ENCODE measurements at places on chromosomes 3 and 15.

DNA sequence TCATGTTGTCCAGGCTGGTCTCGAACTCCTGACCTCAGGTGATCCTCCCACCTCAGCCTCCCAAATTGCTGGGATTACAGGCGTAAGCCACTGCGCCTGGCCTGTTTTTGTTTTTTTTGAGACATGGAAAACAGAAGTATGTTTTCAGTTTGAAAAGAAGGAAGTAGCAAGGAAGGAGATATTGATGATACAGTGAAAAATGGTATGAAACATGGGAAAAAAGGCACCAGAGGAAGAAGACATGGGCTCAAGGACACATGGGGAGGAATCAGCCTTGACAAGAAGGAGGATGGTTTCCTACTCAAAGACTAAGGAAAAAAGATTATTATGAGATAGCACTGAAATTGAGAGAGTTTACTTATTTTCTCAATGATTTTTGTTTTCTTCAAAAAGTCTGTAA is 30.7 kb downstream of the FMN1 start:
- DNase-seq: no peak

- no peak for DNase-seq
Observed at GRCh38 chr15:81026836-81027599, 26.3 kb downstream of the TLNRD1 start.

DNA sequence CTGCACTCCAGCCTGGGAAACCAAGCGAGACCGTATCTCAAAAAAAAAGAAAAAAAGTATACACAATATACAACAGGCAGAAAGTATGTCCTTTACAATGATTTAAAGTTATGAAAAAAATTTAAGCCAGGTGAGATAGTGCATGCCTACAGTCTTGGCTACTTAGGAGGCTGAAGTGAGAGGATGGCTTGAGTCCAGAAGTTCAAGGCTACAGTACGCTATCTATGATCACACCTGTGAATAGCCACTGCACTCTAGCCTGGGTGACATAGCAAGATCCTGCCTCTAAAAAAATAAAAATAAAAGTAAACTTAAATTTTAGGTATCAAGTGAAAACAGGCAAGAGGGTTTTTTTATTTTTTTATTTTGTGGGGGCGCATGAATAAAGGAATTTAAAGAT is 3.1 kb upstream of the KNSTRN start:
- no peak for DNase-seq

- DNase-seq: no peak
Observed at GRCh38 chr3:57810048-57810447, 53.9 kb downstream of the SLMAP start.

DNA sequence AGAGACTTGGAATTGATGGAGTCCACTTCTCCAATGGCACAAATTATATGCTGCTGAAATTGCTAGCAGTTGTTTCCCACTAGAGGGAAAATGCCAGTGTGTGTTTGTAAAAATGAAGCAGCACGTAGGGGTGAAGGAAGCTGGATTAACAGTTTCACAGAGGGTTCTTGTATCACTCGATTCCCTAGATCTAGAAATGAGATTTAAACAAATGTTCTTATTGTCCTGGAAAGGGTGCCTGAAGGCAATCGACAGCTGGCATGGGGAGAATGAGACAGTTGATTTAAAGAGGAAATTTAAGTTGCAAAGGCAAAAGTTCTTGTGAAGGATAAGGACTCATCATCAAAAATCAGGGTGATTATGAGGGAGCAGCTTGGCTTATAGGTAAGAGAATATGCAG is 234.8 kb upstream of the ARPP21 start:
- DNase-seq: no peak

DNA sequence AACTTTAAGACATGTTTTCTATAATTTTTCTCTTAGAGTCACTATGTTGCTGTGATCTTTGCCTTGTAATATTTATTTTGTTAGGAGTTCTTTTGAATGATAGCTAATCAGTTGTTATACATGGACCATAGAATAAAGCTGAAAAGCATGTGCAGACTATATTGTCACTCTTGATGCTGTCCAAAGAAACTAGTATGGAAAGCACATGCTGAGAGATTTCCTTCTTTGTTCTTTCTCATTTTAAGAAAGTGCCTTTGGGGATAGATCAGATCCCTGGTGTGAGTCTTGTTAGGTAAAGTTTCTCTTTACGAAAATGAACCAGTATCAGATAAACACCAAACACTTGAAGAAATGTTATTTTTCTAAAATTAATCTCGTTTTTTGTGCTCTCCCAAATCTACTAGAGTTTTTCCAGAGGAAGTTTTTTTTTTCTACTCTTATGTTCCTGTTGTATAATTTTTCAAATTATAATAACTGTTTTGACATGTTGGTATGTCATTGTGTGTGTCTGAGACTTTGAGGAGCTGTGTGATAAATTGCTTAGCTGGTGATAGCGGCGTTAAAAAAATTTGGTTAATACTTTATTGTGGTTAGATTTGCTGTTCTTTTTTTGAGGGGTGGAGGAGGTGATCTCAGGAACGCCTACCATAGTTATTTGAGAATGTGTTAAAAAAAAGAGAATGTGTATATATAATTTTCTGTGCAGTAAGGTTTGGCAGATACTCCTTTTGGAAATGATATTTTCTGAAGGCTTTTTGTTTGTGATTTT is 2.2 kb downstream of the PIAS1 start:
- no peak for DNase-seq

GRCh38 chr15:39365161-39365560 is 215.7 kb upstream of the THBS1 start:
- DNase-seq: no peak

GRCh38 chr3:49566312-49566711 is 12.0 kb downstream of the BSN start:
- DNase-seq: no peak

DNA sequence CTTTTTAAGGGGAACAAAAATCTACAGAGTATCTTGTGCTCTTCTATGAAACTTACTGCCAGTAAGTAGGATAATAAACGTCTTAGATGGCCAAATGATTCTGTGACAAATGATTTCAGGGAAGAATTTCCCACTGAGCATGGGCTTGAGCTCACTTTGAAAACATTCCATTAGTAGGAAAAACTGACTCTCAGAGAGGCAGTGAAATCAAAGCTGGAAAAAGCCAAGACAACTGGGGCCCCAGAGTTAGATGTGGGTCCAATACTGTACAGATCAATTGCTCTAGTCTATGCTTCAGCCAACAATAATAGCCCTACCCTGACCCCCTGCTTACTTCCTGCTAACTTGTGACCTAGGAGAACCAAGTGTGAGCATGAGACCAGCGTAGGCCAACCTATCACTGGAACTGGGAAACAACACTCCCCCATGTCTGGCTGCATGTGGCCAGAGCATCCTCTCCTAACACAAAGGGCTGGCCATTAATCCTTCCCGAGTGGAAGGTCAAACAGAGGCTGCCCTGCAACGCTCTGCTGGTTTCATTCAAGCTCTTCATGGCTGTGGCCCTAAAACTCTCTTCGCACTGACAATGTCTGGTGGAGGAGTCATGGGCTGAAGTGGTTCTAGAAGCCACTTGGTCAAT is 68.8 kb downstream of the FOXB1 start:
- no peak for DNase-seq

DNA sequence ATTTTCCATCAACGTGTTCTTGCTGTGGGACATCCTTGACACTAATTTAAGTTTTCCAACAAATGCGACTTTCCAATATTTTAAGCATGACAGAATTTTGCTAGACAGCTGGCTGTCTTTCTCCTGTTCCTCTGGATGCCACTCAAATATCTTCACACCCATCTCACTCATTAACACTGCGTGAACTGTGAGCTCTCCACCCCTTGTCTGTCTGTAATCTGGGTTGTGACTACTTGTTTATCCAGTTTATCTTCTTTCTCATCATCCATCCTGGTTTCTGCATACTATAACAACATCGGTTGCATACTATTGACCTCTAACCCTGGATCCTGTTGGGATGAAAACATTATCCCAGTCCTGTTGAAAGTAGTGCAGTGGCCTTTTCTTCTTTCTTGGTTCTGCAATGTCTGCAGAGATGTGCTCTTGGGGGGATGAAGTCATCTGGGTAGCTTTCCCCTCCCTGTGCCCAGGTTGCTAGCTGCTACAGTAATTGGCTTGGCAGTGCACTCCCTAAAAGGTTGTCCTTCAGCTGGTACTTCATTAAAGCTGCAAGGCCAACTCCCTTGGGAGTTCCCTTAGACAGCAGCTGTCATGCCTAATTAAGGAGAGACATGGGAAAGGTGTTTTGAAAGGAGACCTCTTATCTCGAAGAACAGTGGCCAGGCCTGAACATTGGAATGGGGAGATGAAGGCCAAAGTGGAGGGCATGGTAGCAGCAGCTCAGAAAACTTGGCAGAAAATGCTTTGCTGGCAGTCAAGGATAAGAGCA is 24.7 kb downstream of the KAT2B start:
- no peak for DNase-seq

- no peak for DNase-seq
Observed at GRCh38 chr3:187186801-187187421, 10.4 kb upstream of the RTP1 start.

- DNase-seq: peak; percentile 50
Observed at GRCh38 chr15:80246425-80246894, 5.6 kb downstream of the CTXND1 start.

DNA sequence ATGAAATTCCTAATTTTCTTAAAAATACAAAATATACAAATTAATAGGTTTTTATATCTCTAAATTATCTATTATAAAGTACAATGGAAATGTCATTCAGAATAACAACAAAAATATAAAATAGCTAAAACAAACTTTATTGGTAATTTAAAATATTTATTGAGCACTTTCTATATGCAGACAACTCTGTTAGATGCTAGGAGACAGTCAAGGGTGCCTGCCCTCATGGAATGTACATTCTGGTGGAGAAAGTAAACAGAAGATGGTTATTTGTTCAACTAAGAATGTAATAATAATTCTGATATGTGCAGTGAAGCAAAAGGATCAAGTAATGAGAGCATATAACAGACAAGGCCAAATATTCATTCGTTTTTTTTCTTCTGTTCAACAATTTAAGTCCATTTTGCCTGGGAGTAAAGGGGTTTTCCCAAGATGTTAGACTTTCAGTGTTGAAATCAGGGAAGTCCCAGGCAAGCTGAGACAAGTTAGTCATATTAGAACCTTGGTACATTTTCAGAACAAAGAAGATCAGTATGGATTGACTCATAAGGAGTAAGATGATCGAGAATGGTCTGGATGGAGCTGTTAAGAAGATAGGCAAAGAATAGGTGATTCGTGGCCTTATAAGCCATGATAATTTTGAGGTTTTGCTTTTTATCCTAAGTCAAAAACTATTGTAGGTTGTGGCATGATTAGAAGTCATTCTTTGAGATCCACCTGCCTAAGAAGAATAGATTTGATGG is 150.2 kb upstream of the MLF1 start:
- no peak for DNase-seq

DNA sequence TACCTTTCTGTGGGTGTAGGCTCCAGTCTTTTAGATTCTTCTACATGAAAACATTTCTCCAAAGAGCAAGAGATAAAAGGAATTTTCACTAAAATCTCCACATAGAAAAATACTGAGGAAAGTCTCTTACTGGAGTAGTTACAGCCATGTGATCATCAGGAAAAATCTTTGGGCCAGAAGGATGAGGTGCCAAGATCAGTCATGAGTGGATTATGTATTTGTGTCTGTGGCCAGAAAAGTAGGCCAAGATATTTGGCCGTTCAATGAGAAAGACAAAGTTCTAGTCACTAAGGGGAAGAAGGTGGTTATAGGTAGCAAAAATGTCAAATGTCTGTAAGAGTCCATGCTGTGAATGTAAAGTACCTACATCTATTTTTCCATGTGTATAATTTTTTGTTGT is 339.3 kb downstream of the NSUN3 start:
- DNase-seq: no peak

GRCh38 chr3:110680450-110680849 is 391.2 kb upstream of the NECTIN3 start:
- no peak for DNase-seq

- DNase-seq: no peak
Observed at GRCh38 chr15:77623755-77624524, 8.8 kb downstream of the LINGO1 start.

DNA sequence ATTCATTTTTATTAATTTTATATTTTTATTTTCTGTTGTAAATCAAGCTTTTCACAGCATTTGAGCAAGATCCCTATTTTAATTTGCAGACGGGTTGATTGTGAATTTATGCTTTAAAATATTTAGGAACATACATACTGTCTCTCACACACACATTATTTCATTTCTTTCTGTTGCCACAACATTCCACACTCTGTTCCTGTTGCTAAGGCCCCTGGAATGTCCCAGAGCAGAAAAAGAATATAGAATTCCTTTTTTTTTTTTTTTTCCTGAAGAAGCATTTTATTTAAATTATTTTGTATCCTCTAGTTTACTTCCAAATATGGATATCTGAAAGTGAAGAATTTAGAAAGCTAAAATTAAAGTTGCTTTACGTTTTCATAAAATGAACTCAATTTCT is 36.8 kb upstream of the SCAANT1 start:
- DNase-seq: no peak

DNA sequence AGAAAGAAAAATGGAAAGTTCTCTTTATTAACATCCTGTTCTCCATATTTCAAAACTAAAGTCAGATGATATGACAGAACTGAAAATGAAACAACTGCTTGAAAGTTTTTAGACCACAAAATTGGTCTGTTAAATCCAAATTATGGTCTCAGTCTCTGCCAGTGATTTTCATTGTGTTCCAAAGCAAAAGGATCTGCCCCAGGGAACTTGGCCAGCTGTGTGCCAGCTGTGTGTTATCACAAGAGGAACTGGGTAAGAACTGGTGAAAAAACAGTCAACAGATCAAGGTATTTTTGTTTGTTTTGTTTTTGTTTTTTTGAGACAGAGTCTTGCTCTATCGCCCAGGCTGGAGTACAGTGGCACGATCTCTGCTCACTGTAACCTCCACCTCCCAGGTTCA is 323.3 kb downstream of the CTNNB1 start:
- DNase-seq: no peak

GRCh38 chr3:173938616-173939015 is 541.1 kb downstream of the NLGN1 start:
- DNase-seq: no peak

DNA sequence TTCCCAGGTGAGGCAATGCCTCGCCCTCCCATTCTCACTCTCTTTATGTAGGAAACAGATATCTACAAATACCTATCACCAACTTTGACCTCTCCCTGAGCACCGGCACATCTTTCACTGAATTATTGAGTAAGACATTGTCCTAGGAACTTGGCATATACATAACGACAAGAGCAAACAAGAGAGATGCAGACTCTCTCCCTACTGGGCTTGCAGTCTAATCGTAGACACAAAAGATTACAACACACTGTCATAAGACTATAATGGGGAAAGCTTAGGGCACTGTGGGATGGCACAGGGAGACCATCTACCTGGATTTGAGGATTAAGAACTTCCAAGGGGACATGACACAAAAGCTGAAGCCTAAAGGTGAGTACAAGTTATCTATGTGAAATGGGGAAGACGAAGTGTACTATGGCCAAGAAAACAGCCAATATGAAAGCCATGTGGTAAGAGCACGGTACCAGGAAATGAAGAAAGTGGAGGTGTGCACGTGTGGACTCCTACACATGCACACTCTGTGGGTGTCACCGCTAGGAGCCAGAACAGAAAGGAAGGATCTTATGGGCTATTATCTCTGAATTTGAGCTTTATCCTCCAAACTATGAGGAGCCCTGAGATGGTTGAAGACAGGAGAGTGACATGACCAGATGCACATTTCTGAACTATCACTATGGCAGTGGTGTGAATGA is 218.8 kb upstream of the STRIT1 start:
- no peak for DNase-seq
